GDM1 (cell line): ENCODE measurements at places on chromosomes 2 and 18.

- no peak for DNase-seq
Observed at GRCh38 chr2:107681936-107682335, 144.8 kb upstream of the RGPD4 start.

GRCh38 chr2:21258082-21258481, 134.3 kb downstream of the TDRD15 start:
- DNase-seq = no peak

DNA sequence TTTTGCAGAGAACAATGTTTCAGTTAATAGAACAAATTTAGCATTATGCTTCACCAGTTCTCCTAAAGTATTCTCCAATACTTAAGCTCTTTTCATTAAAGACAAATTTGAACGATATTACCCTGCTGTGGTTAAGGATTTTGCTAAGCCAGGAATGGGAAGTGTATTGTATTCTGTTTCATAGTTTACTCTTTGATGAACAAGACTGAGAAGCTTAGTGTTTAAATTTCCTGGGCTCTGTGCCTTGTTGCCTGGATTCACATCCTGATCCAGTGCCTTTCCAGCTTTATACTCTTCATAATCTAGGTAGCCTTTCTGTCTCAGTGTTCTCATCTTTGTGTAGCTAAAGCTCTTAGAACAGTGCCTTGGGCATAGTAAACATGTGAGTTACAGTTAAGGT, 58.6 kb upstream of the GLS start:
- DNase-seq = no peak

DNA sequence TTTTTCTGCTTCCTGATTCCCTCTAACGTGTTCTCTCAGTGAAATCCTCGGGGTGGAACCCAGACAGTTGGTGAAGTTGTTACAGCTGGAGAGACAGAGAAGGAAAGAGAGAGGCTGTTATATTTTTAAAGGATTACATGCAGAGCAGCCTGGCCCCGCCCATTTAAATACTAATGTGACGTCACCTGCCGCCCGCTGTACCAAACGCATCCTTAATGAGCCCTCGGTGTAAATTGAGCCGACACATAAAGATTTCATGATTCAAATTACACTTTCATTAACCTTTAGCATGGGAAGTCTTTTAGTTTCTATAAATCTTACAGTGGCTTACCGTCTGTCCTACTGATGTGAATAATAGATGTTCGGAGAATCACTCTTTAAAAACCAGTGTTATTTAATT, 164.0 kb upstream of the SIX3 start:
- no peak for DNase-seq

- no peak for DNase-seq
Observed at GRCh38 chr2:179850188-179850587, 11.2 kb downstream of the ZNF385B start.

DNA sequence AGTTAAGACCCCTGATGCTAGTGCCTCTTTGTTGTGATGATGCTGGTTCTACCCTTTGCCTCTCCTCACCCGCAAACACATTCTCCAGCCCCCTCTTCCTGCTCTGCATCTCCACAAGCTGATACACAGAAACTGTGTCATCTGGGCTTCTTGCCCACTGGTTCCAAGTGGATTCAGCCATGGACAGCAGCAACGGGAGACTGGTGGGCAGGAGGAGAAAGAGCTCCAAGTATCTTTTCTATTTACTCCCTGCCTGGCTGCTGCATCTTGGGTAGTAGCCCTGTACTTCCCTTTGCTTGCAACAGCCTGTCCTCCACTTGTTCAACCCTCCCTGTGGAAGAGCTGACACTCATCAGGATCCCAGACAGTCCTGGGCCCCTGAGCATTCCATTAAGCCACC, 655.1 kb upstream of the RAB6C start:
- no peak for DNase-seq

DNA sequence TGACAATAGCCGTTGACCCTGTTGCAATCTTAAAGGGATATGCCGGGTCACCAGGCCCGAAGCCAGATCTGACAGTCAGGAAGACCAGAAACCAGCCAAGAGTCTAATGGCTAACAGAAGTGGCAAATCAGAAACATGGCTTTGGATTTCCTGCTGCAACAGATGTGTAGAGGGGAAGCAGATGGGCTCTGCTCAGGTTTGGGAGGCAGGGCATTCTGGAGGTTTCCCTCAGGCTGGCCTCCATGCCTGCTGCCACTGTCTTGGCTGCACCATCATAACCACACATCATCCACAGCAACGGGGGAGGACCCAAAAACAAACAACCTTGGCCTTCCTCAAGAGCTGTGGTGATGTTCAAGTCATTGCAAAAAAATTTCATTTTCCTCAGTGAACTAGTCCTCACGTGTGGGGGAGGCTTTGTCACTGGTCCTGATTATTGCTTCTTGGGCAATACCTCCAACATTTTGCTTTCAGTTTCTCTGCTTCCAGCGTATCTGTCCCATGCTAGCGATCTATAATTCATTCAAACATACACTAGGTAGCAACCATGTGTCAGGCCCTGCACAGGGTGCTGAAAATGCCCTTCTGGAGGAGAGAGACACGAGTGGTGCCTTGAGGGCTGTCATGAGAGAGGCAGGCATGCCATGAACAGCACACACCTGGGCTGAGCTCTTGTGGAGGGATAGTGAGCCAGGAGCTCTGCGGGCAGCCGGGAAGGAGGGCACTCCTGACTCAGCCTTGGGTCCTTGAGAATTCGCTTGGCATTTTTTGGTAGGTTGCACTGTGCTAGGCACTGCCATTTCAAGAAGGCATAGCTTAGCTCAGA, 48.2 kb upstream of the LGALSL start:
- DNase-seq = no peak

- DNase-seq = no peak
Observed at GRCh38 chr2:223959688-223960087, 2.4 kb downstream of the MRPL44 start.

DNA sequence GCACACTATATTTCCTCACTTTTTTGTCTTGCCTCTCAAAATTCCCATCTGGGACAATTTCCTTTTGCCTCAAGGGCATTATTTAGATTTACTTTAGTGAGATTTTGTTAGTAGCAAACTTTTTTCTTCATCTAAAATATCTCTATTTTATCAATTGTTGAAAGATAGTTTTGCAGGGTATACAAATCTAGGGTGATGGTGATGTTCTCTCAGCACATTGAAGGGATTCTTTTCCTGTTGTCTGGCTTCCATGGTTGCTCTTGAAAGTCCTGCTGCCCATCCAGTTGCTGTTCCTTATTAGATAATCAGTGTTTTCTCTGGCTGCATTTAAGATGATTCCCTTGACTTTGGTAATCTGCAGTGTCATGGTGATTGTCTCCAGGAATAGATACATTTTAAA, 48.1 kb downstream of the NPAS2 start:
- no peak for DNase-seq

DNA sequence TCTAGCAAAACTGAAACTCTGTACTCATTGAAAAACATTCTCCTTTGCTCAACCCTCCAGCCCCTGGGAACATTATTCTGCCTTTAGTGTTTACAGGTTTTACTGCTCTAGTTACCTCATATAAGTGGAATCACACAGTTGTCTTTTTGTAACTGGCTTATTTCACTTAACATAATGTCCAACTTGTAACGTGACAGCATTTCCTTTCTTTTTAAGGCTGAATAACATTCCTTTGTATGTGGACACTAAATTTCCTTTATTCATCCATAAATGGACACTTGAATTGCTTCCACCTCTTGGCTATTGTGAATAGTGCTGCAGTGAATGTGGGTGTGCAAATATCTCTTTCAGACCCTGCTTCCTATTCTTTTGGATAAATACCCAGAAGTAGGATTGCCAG, 144.9 kb downstream of the ACTR3 start:
- no peak for DNase-seq
